ENCODE measurements at places on chromosomes 16 and 17.

GRCh38 chr17:70989280-70989679 is 819.9 kb downstream of the KCNJ2 start:
- no peak for DNase-seq

DNA sequence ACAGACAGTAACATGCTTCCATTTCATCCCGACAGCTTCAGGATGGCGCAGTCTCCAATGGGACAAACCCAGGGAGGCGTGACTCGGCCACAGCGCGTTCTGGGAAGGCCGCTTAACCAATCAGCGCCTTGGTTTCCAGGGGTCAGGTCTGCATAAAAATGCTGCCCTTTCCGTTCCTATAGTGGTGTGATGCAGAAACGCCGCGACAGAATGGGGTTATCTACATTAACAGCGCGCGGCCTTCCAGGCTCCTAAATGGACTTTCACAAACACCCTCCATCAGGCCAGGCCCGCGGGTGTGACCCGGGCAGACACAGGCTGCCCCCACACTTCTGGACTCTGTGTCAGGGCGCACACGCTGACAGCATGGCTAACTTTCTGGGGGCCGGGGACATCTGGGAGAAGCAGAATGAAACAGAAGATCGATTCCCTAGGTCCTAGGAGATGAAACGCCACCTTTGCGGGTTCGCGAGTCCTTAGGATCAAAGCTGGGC is 792 bp downstream of the TMEM231 start:
- DNase-seq: no peak

- no peak for DNase-seq
These were observed 53.0 kb downstream of the TMC6 start for GRCh38 chr17:78075545-78075944.

GRCh38 chr16:50301626-50302471 is 35.5 kb downstream of the ADCY7 start:
- DNase-seq: peak; percentile 8

DNA sequence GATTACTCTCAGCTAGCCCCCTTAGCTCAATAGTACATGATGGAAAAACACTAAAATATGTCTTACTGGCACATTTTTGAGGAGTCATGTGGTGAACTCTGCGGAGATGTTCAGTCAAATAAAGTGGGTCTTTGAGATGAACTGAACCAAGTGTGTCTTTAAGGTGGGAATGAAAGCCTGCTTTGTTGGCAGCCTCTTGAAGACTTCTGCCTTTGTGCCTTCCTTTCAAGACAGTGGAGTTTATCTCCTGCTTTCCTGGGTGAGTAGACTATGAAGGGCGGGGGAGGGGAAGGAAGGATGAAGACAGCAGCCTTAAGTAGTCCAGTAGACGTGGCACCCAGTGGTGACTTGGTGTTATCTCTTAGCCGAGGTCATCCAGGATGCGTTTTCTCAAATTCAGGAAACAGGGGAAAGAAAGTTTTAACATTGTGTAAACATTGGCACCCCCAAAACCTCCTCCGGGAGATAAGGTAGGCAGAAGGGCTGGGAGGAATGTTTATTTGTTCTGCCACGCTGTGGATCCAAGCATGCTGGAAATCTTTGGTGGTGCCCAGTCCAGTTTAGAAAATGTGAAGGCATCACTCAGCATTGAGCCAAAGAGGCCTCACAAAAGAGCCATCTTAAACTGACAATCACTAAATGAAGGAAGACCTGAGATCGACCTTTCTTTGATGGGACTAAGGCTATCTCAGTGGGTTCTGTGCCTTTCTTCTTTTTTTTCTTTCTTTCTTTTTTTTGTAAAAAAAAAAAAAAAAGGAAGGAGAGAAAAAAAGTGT is 220.6 kb downstream of the FTO start:
- no peak for DNase-seq

GRCh38 chr16:53968454-53968853 is 264.5 kb downstream of the FTO start:
- DNase-seq: no peak

GRCh38 chr16:64489449-64489848 is 632.4 kb downstream of the CDH11 start:
- no peak for DNase-seq

- no peak for DNase-seq
These were observed 234.8 kb downstream of the MAF start for GRCh38 chr16:79365702-79366101.

GRCh38 chr17:8059131-8059530 is 20.3 kb downstream of the ALOX15B start:
- no peak for DNase-seq

GRCh38 chr16:87380881-87381280 is 2.7 kb downstream of the FBXO31 start:
- DNase-seq: no peak

DNA sequence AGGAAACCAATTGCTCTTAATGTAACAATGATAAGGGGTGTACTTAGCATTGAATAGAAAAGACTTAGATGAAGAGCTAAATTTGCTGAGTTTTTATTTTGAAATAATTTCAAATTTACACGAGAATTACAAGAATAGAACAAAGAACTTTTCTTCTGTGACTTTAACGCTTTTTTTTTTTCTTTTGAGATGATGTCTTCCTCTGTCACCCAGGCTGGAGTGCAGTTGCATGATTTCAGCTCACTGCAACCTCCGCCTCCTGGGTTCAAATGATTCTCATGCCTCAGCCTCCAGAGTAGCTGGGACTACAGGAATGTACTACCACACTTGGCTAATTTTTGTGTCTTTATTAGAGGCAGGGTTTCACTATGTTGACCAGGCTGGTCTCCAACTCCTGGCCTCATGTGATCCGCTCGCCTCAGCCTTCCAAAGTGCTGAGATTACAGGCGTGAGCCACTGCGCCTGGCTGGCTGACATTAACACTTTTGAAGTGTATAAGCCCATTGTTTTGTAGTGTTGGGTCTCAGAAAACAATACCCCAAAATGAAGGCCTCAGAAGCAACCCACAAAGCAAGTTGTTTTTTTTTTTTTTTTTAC is 2.1 kb downstream of the TEN1 start:
- DNase-seq: no peak

DNA sequence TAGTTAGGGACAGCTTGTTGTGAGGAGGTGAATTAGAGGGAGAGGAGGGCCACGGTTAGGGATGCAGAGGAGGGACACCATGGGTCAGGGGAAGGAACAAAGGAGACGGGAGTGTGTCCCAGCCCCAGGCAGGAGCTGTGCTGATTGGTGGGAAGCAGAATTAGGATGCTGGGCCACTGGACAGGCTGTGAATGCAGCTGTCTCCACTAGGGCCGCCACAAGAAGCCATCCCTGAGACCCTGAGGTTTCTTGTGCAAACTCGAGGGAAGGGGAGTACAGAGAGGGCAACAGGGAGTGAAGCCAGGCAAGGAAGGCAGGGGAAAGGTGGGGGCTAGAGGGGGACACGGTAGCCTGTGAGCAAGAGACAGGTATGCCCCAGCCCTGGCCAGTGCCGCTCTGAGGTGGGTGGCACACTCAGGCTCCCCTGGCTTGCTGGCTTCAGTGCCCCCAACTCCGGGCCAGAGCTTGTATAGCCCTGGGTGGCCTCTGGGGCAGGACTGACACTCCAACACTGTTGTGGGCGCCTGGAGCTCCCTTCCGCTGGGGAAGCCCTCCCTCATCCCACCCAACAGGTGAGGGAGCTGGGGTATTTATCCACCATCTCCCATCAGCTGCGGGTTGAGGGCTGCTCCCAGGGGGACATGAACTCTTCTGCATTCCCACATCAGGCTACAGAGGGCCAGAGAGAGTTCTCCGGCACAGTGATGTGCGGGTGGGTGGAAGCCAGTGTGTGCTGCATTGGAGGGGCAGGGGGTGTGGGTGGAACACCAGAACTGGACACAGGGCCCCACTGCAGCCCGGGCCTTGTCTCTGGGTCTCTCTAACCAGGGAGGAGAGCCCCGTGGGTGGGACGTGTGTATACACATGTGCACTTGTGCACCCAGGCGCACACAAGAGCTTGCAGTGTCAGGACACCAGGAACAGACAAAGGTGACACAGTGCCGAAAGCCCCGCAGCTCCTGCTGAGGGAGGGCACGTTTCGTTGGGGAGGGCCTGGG is 8.3 kb upstream of the SPPL2C start:
- DNase-seq: no peak

DNA sequence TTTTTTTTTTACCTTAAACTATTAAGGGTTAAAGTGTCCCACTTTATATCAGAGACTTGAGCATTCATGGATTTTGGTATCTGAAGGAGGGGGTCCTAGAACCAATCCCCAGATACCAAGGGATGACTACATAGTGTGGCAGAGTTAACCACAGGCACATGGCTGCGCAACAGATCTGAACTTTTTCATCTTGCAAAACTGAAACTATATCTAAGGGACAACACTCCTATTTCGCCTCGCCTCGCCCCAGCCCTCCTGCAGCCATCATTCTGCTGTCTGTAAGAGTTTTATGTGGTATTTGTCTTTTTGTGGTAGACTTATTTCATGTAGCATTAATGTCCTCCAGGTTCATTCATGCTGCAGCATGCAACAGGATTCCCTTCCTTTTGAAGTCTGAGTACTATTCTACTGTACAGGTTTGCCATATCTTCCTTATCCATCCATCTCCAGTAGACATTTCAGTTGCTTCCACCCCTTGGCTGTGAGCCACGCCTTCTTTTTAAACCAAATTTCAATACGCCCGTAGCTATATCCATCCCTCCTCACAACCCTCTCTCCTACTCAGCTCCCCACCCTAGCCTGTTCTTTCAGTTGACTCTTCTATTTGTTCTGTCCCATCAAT is 53.2 kb downstream of the AMFR start:
- DNase-seq: no peak

DNA sequence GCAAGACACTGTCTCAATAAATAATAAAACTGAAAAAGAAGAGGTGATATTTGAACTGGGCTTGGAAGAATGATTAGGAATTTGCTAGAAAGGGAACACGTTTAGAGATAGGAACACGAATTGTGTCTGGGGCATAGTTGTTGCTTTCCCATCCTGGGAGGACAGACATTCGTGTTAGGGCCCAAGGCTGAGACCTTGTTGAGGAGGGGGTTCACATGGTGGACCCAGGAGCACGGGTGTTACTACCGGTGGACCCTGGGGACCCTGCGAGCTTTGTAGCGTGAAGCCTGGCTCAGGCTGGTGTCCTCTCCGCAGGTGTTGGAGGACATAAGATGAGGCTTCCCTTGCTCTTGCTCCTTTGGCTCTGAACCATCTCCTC is 1.2 kb downstream of the ACSF3 start:
- no peak for DNase-seq

GRCh38 chr17:73465953-73466230 is 154.1 kb upstream of the CDC42EP4 start:
- DNase-seq: no peak

- no peak for DNase-seq
These were observed 198.4 kb upstream of the C17orf78 start for GRCh38 chr17:37177254-37177870.

GRCh38 chr16:47970291-47970931 is 185.4 kb downstream of the ABCC12 start:
- no peak for DNase-seq

DNA sequence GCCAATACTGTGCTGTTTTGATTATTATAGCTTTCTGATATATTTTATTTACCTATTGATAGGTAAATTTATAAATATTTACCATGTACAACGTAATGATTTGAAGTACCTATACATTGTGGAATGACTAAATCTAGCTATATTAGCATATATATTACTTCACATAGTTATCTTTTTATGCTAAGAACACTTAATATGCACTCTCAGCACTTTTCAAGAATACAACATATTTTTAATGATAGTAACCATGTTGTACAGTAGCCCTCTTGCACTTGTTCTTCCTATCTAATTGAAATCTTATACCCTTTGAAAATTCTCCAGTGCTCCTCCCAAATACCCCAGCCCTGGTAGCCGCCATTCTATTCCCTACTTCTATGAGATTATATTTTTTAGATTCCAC is 604.0 kb upstream of the KIF2B start:
- DNase-seq: no peak

- DNase-seq: no peak
These were observed 512.4 kb downstream of the HS3ST4 start for GRCh38 chr16:26204138-26204537.

- DNase-seq: no peak
These were observed 77.3 kb downstream of the ZDHHC7 start for GRCh38 chr16:84933774-84934631.

- DNase-seq: no peak
These were observed 20.2 kb downstream of the NGFR start for GRCh38 chr17:49515196-49515770.

DNA sequence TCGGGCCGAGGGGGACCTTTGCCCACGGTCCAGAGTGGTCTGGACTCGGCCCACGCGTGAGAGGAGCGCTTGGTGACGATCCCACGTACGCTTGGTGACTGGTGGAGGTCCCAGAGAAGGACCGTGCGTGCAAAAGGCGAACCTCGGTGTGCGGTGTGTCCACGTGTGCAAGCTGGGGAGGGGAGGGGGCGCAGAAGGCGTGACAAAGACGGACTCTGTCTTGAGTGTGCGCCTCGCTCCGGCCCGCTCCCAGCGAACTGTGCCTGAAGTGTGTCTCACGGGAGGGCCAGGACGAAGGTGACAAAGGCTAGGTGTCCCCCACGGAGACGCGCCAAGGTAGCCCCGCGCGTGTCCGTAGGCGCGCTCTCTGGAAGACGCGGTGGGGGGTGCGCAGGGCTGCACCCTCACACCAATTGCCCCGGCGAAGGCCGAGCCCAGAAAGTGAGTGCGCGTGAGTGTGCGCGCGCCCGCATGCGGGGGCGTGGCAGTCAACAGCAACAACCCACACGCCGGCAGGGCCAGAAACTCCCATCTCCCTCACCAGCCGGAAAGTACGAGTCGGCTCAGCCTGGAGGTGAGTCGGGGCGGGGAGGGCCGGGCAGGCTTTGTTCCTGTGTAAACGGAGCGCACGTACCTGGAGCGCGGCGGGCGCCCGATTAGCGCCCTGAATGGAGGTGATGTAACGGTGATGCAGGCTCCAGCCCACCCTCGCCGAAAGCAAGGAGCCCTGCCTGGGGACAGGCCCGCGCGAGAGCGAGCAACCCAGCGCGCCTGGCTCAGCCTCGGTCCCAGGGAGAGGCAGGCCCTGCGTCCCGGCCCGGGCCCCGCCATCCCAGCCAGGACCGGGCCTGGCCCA is at the start of gene GPRC5C:
Gene GPRC5C, plus strand, starts transcription at position 521 of the 856 bp plus-strand sequence. CDS start 7,689 bp downstream, outside the sequence.
- DNase-seq: peak; percentile 51

DNA sequence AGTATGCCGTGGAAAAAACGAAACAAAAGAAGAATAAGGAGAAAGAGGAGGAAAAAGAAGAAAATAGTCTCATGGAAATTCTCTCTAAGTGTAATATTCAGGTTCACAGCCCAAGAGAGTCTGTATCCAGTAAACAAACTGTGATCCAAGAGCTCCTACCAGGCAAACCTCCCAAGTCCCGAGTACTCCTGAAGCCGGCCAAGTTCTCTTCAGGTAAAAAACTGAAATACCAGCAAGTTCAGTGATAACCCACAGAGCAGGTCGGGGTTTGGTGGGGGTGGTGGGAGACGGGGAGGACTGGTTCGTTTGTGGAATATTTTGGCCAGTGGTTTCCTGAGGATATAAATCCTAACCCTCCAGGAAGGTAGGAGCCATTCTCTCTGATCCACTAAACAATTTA is 8.5 kb upstream of the TVP23B start:
- no peak for DNase-seq

Data from activated CD8-positive, alpha-beta memory T cell treated with anti-CD3 and anti-CD28 coated beads, Interleukin-2, amount 50 U/mL, for 4 hours (primary cell).